ENCODE measurements at places on chromosomes 11 and 22. TPM values are rescaled to one million over a fixed set of nuclear protein-coding genes. Genes with fewer than 3 reads are reported as not detected.
A peak's percentile ranks its signal among the peaks of the same experiment; 100 is the strongest.

DNA sequence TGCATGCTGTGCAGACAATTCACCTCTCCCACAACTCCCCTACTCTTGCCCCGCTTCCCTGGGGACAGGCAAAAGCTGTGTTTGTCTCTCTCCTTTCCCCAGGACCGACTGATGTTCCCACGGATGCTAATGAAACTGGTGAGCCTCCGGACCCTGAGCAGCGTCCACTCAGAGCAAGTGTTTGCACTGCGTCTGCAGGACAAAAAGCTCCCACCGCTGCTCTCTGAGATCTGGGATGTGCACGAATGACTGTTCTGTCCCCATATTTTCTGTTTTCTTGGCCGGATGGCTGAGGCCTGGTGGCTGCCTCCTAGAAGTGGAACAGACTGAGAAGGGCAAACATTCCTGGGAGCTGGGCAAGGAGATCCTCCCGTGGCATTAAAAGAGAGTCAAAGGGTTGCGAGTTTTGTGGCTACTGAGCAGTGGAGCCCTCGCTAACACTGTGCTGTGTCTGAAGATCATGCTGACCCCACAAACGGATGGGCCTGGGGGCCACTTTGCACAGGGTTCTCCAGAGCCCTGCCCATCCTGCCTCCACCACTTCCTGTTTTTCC is 1.4 kb upstream of the MADD start:
- no peaks in the 10 kb centered on the region for H3K36me3 ChIP-seq
- H3K27ac ChIP-seq = peak overlapping the region; percentile 92
- DNase-seq = no peak

DNA sequence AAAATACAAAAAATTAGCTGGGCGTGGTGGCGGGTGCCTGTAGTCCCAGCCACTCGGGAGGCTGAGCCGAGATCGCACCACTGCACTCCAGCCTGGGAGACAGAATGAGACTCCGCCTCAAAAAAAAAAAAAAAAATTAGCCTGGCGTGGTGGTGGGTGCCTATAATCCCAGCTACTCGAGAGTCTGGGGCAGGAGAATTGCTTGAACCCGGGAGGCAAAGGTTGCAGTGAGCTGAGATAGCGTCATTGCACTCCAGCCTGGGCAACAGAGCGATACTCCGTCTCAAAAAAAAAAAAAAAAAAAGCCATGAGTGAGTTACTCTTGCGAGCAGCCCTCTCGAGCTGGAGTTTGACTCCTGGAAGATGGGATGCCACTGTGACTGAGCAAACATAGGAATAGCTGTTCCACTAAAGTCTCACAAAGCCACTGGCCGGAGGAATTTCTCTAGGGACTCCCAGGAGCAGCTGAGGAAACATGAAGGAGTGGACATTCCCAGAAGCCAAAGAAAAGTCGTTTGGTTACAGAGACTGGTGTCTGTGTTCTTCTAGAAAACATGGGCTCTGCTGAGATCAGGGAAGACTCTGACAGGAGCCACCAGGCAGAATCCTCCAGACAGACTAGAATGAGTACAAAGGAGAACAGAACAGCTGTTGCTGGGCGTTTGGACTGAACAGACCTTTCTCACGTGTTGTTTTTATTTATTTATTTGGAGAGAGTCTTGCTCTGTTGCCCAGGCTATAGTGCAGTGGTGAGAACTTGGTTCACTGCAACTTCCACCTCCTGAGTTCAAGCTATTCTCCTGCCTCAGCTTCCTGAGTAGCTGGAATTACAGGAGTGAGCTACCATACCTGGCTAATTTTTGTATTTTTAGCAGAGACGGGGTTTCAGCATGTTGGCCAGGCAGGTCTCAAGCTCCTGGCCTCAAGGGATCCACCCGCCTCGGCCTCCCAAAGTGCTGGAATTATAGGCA is 32.4 kb upstream of the MYH9 start:
- H3K36me3 ChIP-seq = no peaks in the 10 kb centered on the region
- H3K4me3 ChIP-seq = no peak overlapping the region
- H3K27ac ChIP-seq = peak overlapping the region; percentile 86
- no peaks in the 10 kb centered on the region for H3K27me3 ChIP-seq

PDXP gene
- 44.3 TPM for total RNA-seq

- H3K27me3 ChIP-seq = no peaks in the 10 kb centered on the region
- H3K4me1 ChIP-seq = no peaks in the 10 kb centered on the region
- no peaks in the 10 kb centered on the region for H3K36me3 ChIP-seq
- DNase-seq = no peak
These were observed 139.3 kb upstream of the LDLRAD3 start for GRCh38 chr11:35804451-35805040.

MS4A4A gene
- total RNA-seq = 11.0 TPM

CD3E gene
- total RNA-seq = 0.20 TPM

GRCh38 chr11:68214173-68215086 is 1.3 kb upstream of the KMT5B start:
- peak overlapping the region; percentile 90 for H3K4me3 ChIP-seq
- DNase-seq = peak; percentile 77
- no peaks in the 10 kb centered on the region for H3K27me3 ChIP-seq
- H3K27ac ChIP-seq = peak overlapping the region; percentile 96
- H3K36me3 ChIP-seq = no peaks in the 10 kb centered on the region

P4HA3 gene
- total RNA-seq = 5.4 TPM

- H3K4me1 ChIP-seq = peaks cover 57% of the 10 kb centered on the region
- no peaks in the 10 kb centered on the region for H3K27me3 ChIP-seq
- peaks cover 34% of the 10 kb centered on the region for H3K36me3 ChIP-seq
- DNase-seq = no peak
These were observed 101.1 kb upstream of the PITPNB start for GRCh38 chr22:28019881-28020861.

DNA sequence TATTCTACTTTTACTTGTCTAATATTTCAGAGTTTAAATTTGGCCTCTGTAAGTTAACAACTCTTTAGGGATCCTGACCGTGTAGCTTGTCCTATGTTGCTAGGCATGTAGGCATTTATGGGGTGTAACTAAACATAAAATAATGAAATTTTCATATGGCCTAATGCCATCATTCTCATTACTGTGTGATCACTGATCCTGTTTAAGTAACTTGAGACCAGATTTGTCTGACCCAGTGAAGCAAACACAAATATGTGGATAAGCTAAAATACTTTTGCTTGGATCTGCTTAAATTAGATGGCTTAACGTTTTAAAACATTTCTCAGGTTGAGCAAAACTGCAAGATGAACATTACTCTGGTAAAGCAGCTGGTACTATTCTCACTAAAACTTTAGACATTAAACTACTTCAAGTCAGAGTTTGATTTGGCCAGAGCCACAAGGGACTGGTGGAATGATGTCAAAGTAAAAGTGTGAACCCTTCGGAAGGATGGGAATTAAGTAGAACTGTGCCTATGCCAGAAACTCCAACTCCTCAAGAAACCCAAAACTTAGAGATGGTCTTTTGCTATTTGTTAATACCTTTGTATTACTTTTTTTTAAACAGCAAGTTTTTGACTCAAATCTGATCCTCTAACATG is 12.5 kb downstream of the QSER1 start:
- no peak overlapping the region for H3K27ac ChIP-seq
- no peak overlapping the region for H3K4me3 ChIP-seq
- H3K4me1 ChIP-seq = no peaks in the 10 kb centered on the region
- H3K36me3 ChIP-seq = no peaks in the 10 kb centered on the region
- no peaks in the 10 kb centered on the region for H3K27me3 ChIP-seq

Data from spinal cord (tissue), 10 donors.